Activated naive CD4-positive, alpha-beta T cell treated with anti-CD3 and anti-CD28 coated beads, Interleukin-2, amount 10 ng/mL, durations not matched to agents 5 hours and 36 hours (primary cell): ENCODE measurements at places on chromosomes 6 and 20. TPM values are rescaled to one million over a fixed set of nuclear protein-coding genes. Genes with fewer than 3 reads are reported as not detected.

The SALL4 gene
- not detected for total RNA-seq

The SYNGAP1 gene
- 48.0 TPM for total RNA-seq

The AURKA gene
- 44.1 TPM for total RNA-seq

The FABP7 gene
- total RNA-seq, result not detected

The ULBP2 gene
- 3.4 TPM for total RNA-seq

The SLC35F1 gene
- not detected for total RNA-seq

The NOL4L gene
- 27.9 TPM for total RNA-seq

The XKR7 gene
- total RNA-seq, result 0.03 TPM

The NFYA gene
- 35.3 TPM for total RNA-seq

The TSPO2 gene
- not detected for total RNA-seq

The MYLK4 gene
- total RNA-seq, result 0.20 TPM

The CEBPB gene
- total RNA-seq, result 23.2 TPM

The CDSN gene
- not detected for total RNA-seq

The PRDM13 gene
- not detected for total RNA-seq

The CCHCR1 gene
- 34.4 TPM for total RNA-seq

The PNPLA1 gene
- not detected for total RNA-seq

The HLA-DRB5 gene
- 3.7 TPM for total RNA-seq

The ABHD16B gene
- total RNA-seq, result 0.13 TPM

The FRS3 gene
- total RNA-seq, result 4.6 TPM

The PREX1 gene
- 81.0 TPM for total RNA-seq

The ZNF165 gene
- total RNA-seq, result 0.81 TPM

The DSP gene
- 0.15 TPM for total RNA-seq

The NPEPL1 gene
- 42.9 TPM for total RNA-seq

The WFDC2 gene
- not detected for total RNA-seq

The KIAA0408 gene
- 3.4 TPM for total RNA-seq

The CCN5 gene
- not detected for total RNA-seq

The IYD gene
- not detected for total RNA-seq

The SPDEF gene
- total RNA-seq, result not detected

The MCM8 gene
- total RNA-seq, result 24.2 TPM

The LST1 gene
- total RNA-seq, result 67.8 TPM

The LAMA4 gene
- not detected for total RNA-seq

The FAM229B gene
- 1.3 TPM for total RNA-seq

The KHDC3L gene
- not detected for total RNA-seq

The ULBP1 gene
- total RNA-seq, result 0.82 TPM

The GSTA5 gene
- total RNA-seq, result not detected

The EFCAB8 gene
- 0.18 TPM for total RNA-seq
